Glomerular endothelial cell (primary cell): ENCODE measurements at places on chromosomes 1 and 21. TPM values are rescaled to one million over a fixed set of nuclear protein-coding genes. Genes with fewer than 3 reads are reported as not detected.

- no peak for DNase-seq
Measured at GRCh38 chr1:110153407-110153950, 3.2 kb downstream of the SLC6A17 start.

DNA sequence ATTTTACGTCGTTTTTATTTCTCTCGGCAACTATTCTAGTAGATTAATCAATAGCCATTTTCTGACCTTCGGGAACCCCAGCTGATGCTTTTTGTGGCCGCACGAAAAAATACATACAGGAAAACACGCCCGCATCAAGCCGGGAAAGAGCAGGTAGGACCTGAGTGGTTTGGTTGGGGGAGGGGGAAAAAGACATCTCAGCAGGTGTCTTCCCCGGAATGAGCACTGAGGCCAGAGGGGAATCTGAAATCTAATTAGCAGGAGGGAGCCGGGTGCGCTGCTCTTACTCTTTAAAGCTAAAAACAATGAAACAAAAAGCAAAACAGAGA is 618 bp upstream of the FOXD3 start:
- DNase-seq: no peak

- DNase-seq: no peak
Measured at GRCh38 chr1:172394811-172395210, 25.7 kb upstream of the C1orf105 start.

GRCh38 chr1:219050822-219051125 is 122.9 kb upstream of the LYPLAL1 start:
- no peak for DNase-seq

The CPLANE2 gene
- total RNA-seq: 2.7 and 4.1 TPM in 2 replicates

DNA sequence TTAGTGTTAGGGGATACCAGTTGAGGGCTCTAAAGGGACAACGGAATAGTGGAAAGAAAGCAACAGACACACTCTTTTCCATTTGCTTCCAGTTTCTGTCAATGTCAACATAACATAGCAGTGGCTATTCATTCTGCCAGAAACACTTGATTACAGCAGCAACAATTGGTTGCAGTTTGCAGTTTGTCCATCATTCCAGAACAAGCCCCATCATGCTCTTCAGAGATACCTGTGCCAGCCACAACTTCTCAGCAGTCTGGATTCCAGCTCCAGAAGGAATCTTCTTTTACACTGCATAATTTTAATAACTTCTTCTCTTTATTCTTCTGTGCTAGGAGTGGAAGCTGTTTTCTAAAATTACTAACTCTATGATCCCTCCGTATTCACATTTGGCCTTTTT is 1521.4 kb downstream of the PLA2G4A start:
- DNase-seq: no peak

The C8B gene
- not detected in 2 replicates for total RNA-seq

The STRIP1 gene
- 34.8 and 55.7 TPM in 2 replicates for total RNA-seq

The TMPRSS3 gene
- not detected in 2 replicates for total RNA-seq

GRCh38 chr1:196115646-196116045 is 492.6 kb downstream of the KCNT2 start:
- no peak for DNase-seq

DNA sequence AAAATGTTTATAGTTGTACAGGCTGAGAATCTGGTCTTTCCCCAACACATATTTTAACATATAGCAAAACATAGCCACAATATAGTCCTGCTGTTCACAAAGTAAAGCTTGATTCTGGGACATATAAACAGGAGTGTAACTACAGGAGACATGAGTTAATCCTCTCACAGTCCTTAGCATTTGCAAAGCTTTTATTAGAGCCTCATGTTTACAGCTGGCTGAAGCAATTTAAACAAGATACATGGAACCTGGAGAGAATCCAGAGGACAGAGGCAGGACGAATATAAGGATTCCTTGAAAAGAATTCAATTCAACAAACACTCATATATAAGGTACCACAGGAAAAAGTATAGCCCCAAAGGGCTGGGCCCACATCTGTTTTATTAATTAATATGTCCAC is 163.4 kb downstream of the ADGRL4 start:
- DNase-seq: no peak

DNA sequence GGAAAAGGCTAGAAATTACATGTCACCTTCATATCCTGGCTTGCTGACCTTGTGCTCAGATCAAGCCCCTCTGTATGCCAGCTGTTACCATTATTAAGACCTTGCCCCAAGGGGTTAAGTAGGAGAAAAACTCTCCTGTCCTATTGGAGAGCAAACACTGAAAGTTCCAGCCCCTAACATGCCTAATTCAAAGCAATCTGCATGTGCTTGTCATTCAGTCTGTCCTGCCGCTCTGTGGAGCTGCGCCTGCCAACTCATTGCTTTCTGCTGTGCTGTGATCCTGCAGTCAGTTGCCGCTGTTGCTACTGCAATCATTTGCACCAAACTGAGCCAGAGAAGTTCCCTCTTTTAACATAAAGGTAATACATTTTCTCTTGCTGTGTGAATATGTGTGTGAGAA is 113.4 kb downstream of the DISP1 start:
- no peak for DNase-seq

DNA sequence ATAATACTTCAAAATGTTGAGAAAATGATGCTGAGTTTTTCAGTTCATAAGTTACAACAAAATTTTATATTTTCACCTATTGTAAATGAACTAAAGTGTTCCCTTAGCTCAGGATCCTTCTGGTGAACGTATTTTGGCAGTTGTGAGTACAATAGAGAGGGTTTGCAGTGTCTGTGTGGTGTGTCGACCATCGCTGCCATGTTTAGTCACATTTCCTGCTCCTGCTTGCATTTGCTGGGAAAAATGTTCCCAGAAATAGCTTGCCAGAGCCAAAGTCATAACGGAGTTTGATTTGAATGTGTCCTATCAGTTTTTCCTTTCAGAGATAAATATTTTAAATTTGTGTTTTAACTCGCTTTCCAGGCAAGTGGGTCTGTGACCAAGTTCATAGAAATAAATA is 117.1 kb upstream of the COL6A1 start:
- no peak for DNase-seq

DNA sequence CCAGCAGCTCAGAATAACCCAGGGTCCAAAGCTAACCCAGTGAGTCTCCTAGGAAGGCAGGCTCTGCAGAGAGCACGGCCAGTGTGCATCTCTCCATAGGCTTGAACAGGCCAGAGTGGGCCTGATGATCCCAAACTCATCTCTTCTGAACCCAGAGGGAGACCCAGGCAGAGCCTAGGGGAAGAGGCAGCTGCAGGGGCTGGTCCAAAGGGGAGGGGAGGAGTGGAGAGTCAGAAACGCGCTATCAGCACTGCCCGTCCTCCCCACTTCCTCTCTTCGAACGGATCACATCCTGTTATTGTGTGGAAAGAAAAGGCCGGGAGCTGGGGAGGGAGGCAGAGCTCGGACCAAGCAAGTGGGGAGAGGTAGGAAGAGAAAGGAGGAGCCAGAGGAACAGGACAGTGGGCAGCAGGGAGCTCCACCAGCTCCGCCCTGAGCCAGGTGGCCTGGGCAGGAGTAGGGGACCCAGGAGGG is 20.2 kb downstream of the TAL1 start:
- DNase-seq: peak; percentile 72

The ANKRD65 gene
- total RNA-seq: 0.34 TPM in 1 of 2 replicates, not detected in the other

DNA sequence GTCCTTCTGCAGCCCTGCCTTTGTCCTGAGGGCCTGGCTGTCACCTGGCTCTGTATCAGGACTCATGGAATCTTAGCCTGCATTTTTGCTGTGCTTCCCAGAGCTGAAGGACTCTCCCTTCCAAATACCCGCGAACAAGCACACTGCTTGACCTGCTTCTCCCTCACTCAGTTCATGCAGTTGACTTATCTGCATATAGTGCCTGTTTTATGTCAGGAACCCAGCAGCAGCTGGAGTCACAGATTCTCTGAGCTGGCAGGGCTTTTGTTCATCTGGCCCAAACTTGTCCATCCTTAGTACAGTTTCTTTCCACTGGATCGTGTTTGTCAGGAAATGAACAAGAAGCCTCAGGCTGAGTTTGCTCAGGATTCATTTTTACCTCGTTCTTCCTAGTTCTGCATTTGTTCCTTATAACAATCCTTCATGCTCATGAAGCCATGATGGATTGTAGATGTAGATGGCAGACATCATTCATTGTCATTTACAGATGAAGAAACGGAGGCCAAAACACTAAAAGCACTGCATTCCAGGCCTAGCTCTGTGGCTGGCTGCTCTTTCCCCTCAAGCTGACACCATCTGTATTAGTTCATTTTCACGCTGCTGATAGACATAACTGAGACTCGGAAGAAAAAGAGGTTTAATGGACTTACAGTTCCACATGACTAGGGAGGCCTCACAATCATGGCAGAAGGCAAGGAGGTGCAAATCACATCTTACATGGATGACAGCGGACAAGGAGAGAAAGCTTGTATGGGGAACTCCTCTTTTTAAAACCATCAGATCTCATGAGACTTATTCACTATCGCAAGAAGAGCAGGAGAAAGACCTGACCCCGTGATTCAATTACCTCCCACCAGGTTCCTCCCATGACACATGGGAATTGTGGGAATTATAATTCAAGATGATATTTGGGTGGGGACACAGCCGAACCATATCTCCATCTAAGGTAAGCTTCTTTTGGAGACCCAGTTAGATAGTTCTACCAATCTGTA is 150.9 kb downstream of the HIVEP3 start:
- DNase-seq: no peak

The ASPM gene
- total RNA-seq: 4.5 and 11.3 TPM in 2 replicates

The LIN28A gene
- total RNA-seq: 0.05 and 0.06 TPM in 2 replicates

GRCh38 chr1:230589951-230590350 is 52.3 kb upstream of the COG2 start:
- DNase-seq: no peak

The C8A gene
- not detected in 2 replicates for total RNA-seq

GRCh38 chr1:42914092-42914627 is 44.5 kb downstream of the SLC2A1 start:
- no peak for DNase-seq

DNA sequence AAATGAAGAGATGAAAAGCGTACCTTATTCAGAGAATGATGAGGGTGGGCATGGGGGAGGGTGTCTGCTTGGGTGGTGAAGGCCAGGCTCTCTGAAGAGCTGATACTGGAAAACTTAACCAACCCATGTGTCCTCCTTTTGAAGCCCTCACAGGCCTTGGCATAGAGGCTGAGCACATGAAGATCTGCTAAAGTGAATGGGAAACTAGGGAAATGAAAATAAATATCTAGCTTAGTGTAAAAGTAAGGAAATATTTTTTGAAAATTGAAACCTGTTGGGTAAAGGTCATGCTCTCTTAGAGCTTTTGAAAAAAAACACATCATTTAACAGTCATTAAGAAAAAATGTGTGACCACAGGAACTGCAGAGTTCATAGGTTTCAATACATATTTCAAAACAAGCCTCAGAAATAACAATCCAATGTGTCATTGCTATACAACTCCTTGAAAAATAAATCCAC is 40.5 kb upstream of the RALGPS2 start:
- DNase-seq: peak; percentile 85

The SLFNL1 gene
- total RNA-seq: 0.05 and 0.18 TPM in 2 replicates

The GRIK1 gene
- total RNA-seq: 0.06 TPM in 1 of 2 replicates, not detected in the other

DNA sequence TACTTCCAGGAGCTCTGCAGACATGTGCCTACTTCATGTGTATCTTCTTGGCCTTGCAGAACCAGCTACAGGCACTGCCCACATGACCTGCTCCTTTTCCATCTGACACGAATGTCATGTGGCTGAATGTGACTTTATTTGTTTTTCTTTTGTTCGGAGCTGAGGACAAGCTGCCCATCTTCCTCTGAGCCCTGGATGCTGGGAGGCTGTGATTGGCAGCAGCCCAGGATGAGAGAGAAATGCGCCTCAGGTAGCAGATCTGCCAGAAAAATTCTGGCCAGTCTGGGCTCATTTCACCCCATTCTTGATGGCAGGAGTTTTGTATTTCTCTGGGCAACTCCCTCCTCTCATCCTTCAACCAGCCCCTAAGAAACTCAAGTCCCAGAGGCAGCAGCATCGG is 372.0 kb downstream of the RPS6KC1 start:
- no peak for DNase-seq

The VHLL gene
- total RNA-seq: not detected in 2 replicates

DNA sequence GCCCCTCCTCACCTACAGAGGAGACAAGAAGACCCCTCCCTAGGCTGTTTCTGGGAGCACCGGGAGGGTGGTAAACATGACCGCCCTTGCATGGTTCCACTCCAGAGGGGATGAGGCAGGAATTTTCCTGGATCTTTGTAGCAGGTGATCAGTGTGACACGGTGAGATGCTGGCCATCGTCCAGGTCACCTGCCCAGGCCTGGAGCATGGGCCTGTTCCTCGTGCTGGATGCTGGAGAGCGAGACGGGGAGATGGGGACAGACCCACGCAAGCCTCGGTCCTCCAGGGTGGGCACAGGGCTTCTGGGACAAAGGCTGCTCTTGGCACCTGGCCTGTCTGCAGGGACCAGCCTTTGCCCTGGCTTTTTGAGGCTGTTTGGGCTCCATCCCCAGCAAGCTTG is 46.2 kb downstream of the DMRTB1 start:
- no peak for DNase-seq

The CYP4A11 gene
- total RNA-seq: not detected in 2 replicates

DNA sequence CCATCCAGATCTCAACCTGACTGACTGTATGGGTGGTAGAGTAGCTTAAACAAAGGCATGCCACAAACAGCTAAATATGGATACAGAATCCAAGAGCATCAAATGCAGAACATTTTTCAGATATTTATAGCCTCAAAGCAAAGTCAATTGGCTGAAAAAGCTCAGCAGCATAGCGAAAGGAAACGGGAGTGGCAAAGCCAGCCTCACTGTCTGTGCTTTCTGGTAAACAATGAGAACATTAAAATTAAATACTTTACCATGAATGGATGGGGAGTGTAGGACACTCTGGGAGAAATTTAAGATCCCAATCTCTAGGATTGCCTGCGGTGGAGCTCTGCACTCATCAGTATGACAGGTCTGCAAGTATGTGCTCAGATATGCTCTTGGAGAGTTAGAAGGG is 4.4 kb downstream of the RASAL2 start:
- no peak for DNase-seq

The BCAS2 gene
- 42.5 and 45.1 TPM in 2 replicates for total RNA-seq

The TEDDM1 gene
- not detected in 2 replicates for total RNA-seq

DNA sequence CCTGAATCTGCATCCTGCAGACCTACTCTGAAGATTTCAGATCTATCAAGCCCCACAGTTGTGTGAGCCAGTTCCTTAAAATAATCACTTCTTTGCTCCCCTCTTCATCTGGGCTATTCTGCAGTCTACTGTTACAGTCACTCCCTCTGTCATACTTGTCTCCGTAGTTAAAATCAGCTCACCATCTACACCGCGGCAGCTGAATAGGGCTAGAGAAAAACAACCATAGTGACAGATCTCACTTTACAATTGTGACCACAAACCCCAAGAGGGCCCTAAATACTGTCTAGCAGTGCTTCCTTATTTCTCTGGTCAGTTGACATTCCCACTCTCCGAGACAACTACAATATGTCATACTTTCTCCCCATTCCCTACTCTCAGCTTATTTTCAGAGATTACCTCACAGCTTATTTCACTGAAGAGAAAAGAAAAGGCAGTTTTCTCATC is 12.9 kb downstream of the DESI2 start:
- no peak for DNase-seq

- DNase-seq: no peak
Measured at GRCh38 chr1:44437107-44437716, 32.2 kb downstream of the RNF220 start.
